Effector memory CD8-positive, alpha-beta T cell (primary cell): ENCODE measurements at places on chromosomes 12 and 14.
A peak's percentile ranks its signal among the peaks of the same experiment; 100 is the strongest.

- no peak for DNase-seq
Measured at GRCh38 chr14:33369972-33370371, 431.3 kb downstream of the NPAS3 start.

DNA sequence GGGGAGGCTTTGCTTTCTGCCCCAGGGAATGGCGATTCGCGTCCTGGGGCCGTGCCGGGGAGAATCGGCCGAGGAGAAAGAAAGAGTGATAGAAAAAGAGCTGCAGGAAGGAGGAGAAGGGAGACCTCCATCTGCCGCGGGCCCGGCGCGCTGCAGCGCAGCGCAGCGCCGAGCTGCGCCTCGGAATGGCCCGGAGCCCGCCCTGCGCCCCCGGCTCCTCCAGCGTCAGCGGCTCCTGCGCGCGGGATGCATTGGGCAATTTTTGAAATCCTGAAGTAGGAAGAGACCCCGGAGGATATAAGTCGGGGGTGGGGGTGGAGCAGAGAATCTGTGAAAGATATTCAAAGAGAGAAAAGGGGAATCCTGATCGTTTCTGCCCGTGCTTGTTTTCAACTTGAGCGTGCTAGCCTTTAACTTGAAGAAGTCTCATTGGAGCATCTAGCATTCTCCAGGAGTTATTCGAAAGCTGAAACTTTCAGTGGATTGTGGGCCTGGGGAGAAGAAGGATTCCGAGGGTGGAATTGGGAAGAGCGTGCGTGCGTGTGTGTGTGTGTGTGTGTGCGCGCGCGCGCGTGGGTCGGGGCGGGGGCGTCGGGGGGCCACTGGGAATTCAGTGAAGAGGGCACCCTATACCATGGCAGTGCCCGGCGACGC is 441 bp downstream of the PDE3A start:
- DNase-seq: no peak

GRCh38 chr12:83665634-83666218 is 979.0 kb downstream of the TMTC2 start:
- no peak for DNase-seq

GRCh38 chr14:104139460-104140212 is 1.2 kb downstream of the KIF26A start:
- DNase-seq: no peak

- DNase-seq: no peak
Measured at GRCh38 chr12:81257947-81258551, 180.2 kb downstream of the ACSS3 start.

GRCh38 chr12:1966561-1967226 is 37.6 kb downstream of the DCP1B start:
- DNase-seq: no peak

DNA sequence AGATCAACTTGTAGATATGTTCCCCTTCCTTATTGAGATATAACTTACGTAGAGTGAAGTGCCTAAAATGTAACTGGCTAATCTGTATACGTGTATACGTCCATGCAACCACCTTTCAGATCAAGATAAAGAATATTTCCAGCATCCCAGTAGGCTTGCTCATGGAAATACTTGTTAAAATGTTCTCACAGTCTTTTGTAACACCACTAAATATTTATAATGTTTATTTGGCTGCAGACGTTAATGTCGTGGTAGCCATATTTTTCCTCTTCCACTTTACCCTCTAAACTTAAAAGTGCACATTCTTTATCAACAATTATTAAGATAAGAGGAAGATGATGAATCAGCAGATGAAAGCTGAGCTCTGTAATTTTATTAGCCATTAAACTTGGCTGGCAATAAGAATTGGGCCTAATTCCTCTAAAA is 447.4 kb downstream of the AEBP2 start:
- no peak for DNase-seq

DNA sequence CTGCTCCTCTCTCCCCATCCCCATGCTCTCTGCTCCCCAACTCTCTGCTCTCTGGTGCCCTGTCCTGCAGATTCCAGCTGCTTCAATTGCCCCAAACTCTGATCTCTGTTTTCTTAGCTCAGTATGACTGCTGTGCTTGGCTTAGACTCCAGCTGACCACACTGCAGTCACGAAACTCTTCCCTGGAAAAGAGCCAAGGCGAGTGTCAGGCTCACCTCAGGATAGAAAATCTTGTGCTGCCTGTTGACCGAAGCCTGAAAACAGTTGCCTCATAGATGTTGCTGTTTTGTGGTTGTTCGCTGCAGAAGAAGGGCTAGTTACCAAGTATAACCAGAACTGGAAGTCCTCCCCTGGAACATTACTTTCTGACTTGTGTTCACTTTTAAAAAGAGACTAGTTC is 6.7 kb upstream of the STON2 start:
- no peak for DNase-seq

DNA sequence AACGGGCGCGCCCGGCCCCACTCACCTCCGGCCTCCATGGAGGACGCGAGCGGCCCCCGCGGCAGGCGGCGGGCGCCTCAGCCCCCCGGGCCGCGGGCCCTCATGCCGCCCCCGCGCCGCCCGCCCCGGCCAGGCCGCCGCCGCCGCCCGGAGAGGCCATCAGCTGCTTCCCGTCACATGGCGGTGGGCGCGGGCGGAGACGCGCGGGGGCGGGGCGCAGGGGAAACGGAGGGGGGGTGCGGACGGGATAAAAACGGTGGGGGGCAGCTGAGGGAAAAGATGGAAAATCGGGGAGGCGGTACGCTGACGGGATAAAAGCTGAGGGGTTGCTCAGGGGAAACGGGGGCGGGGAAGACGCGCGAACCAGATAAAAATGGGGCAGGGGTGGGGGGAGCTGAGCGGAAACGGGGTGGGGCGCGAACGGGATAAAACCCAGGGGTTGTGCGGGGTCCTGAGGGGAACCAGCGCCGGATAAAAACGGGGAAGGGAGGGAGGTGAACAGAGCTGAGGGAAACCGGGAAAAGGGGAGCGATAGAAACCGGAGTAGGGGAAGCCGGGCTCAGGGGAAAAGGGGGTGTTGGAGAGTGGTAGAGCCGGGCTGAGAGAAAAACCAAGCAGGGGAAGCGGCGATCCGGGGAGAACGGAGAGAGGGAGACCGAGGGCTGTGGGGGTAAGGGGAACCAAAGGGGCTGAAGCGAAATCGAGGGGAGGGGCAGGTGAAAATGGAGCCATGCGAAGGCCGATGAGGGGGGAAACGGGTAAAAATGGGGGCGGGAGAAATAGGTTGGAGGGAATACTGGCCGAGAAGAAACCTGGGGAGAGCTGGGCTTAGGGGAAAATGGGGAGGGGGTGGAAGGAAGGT is at the start of gene WSB2:
TSS of gene WSB2 (minus strand) at position 169 of the 862 bp plus-strand sequence. CDS start at position 38, 131 bp downstream.
- DNase-seq: peak; percentile 24

DNA sequence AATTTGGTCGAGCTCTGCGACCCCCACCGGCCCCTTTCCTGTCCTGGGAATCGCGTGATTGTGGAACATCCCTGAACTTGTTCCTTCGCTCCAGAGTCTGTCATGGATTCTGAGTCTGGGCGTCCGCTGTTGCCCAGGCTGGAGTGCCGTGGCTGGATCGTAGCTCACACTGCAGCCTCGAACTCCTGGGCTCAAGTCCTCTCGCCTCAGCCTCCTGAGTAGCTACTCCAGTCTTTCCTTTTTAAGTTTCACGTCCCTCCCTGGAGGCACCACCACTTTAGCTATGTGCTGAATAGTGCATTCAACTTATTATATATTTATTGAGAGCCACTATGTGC is 698 bp downstream of the ACOT6 start:
- DNase-seq: no peak

DNA sequence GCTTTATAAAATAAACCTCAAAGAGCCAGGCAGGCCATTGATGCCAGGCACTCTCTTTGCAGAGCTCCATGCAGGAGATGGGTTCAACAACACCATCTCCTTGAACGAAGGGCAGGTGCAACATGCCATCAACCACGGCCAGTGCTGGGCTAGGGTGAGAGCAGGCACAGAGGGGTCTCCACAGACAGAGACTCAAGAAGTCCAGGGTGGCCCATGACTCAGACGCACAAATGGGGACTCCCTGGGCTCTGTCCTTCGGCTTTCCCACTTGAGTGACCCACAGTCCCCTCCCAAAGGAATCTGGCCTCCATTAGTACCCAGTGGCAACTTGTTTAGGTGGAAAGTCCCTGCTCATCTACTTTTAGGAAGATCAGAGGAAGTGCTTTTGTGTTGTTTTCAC is 124.4 kb upstream of the PZP start:
- no peak for DNase-seq

- no peak for DNase-seq
Measured at GRCh38 chr12:59149995-59150642, 229.8 kb upstream of the LRIG3 start.

GRCh38 chr12:31591380-31591901 is 505 bp upstream of the DENND5B start:
- no peak for DNase-seq

- DNase-seq: no peak
Measured at GRCh38 chr14:38992067-38992844, 110.8 kb downstream of the SEC23A start.

GRCh38 chr12:20829919-20830318 is 19.4 kb downstream of the SLCO1B3 start:
- DNase-seq: no peak

DNA sequence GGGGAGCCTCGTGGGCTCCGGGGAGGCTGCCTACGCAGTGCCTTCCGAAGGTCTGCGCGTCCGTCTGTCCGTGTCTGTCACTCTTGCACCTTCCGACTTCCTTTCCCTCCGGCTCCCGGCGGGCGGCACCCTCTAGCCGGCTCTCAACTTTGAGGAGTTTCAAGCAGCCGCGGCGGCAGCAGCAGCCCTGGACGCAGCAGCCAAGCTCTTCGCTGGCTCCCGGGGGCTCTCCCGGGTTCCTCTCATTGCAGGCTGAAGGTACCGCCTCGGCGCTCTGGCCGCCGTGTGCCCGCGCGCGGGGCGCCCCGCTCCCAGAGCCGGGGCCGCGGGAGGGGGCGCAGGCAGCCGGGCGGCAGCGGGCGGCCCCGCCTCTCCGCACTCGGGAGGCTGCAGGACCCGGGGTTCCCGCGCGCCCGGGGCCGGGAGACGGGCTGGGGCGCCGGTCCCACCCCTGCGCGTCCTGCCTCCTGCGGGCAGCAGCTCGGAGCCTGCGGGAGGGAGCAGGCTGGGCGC is at the start of the genes AMIGO2 and PCED1B:
TSS of gene AMIGO2 (minus strand) at position 492 of the 513 bp plus-strand sequence. CDS start 957 bp downstream, outside the sequence.
TSS of gene PCED1B (plus strand) at position 154 of the 513 bp plus-strand sequence. CDS start 155,443 bp downstream, outside the sequence.
- peak; percentile 45 for DNase-seq

DNA sequence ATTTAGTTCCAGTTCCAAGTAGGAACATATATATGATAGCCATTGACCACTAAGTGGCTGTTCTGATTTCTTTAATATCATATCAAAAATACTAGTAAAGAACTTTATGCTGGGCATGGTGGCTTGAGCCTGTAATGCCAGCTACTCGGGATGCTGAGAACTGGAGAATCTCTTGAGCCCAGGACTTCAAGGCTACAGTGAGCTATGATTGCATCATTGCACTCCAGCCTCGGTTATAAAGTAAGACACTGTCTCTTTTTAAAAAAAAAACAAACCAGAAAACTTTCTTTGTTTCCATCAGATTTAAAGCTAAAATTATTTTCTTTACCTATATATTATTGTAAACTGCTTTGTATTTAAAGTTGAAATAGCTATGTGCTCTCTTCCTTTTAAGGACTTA is 127.0 kb downstream of the SCAF11 start:
- DNase-seq: no peak

DNA sequence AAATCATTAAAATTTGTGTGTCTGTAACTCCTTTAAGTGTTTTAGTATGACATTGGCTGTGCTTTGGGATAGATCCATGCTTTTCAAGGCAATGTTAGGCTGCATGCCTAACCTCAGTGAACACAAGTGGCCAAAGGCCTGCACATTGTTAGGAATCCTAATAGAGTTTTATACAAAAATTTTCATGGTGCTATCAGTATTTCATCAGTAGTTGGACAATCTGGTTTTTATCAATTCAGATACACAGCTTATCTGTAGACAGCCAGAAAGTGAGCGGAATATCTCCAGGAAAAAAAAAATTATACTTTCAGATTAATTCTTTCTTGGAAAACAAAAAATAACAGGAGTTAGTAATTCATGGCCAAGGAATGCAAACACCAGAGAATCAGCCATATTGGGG is 324.0 kb upstream of the PDE3A start:
- no peak for DNase-seq

- no peak for DNase-seq
Measured at GRCh38 chr12:93429448-93429847, 12.3 kb downstream of the UBE2N start.
